ENCODE measurements at places on chromosomes 3 and 15.

DNA sequence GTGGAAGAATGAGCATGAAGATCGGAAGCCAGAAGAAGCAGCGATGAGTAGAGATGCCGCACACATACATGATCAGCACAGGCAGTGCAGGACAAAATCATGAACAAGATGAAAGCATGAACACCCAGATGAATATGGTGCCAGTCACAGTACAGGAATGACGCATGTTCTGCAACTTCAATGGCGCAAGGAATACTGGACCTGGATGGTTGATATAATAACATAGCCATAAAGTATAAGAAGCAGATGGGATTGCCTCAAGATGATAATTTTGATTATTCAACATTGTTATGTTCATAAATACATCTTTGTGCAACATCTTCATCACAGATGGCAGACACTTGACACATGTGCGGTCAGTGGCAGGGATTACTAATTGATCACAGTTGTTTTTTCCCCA is 59.7 kb upstream of the SLCO3A1 start:
- no peak for DNase-seq

- DNase-seq: no peak
These were observed 40.0 kb downstream of the ARRDC4 start for GRCh38 chr15:98000249-98001203.

DNA sequence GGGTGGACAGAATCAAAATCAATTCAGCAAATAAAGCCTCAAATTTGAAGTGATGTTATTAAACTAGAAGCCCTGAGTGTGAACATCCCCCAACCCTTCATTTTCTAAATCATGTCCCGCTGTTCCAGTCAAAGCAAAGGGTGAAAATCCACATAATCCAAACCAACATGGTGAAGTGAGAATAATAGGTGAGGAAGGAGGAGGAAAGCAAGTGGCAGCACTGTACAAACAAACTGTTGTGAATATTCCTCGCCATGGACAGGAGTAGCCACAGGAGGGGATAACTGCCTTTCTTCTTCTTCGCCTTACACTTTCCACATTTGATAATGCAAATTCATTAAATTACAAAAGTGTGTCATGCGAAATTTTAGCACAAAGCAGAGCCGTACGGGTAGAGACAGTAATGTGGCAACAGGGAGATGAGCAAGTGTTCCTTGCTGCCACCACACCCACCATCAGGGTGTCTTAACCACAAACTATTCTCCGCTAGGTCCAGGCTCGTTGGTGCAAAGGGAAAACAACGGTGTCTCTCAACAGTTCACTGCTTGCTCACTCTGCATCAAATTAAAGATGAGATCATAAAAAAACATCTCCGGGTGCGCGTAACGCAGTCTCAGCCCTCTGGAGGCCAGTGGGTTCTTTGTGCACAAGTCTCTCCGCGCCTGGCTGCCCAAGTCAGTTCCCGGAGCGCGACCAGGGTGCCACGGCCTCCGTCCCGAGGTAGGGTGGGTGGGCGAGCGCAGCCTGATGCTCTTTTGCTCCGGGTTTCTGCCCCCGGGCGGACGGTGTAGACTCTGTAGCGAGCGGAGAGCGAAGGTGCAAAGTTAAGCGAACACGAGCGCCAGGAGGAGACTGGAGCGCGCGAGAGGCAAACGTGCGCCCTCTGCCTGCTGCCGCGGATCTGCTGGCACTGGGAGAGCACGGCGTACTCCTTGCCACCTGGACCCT is 6.7 kb downstream of the EPHA3 start:
- DNase-seq: no peak

GRCh38 chr3:126743350-126743749 is 39.3 kb downstream of the CHCHD6 start:
- DNase-seq: no peak

GRCh38 chr3:57383838-57384237 is 91.4 kb upstream of the ASB14 start:
- DNase-seq: no peak

GRCh38 chr3:28846971-28847478 is 433.8 kb upstream of the RBMS3 start:
- DNase-seq: no peak

DNA sequence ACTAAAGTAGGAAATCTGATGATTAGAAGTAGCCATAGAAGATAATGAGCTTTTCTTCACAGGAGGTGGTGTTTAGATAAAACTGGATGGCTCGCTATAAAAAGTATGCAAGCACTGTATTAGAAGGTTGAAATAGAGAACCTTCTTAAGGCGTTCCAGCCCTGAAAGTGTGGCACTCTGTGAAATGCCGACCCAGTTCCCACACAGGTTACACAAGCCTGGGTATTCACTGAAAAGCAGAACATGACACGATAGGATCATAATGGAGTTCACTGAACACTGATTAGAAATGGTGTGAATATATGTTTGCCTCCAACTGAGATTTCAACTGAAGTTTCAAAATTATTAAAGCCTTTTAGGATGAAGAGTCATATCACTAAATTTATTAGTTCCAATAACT is 15.0 kb upstream of the LRRC34 start:
- no peak for DNase-seq

All from activated T-cell treated with anti-CD3 and anti-CD28 coated beads, Interleukin-2, amount 50 U/mL, for 1 hour (primary cell).